ENCODE measurements at places on chromosomes 16 and 17. TPM values are rescaled to one million over a fixed set of nuclear protein-coding genes. Genes with fewer than 3 reads are reported as not detected.

CDRT15 gene
- total RNA-seq, result not detected

EPX gene
- total RNA-seq, result not detected

FAM171A2 gene
- 0.68 TPM for total RNA-seq

TRIM25 gene
- 52.8 TPM for total RNA-seq

XAF1 gene
- total RNA-seq, result 21.8 TPM

SOST gene
- not detected for total RNA-seq

OTOP2 gene
- not detected for total RNA-seq

PDE6G gene
- total RNA-seq, result 0.74 TPM

KCNH4 gene
- not detected for total RNA-seq

NSMCE1 gene
- total RNA-seq, result 23.7 TPM

ASGR2 gene
- total RNA-seq, result 412 TPM

KCNAB3 gene
- total RNA-seq, result 1.0 TPM
